ENCODE measurements at places on chromosomes 2 and 18.

DNA sequence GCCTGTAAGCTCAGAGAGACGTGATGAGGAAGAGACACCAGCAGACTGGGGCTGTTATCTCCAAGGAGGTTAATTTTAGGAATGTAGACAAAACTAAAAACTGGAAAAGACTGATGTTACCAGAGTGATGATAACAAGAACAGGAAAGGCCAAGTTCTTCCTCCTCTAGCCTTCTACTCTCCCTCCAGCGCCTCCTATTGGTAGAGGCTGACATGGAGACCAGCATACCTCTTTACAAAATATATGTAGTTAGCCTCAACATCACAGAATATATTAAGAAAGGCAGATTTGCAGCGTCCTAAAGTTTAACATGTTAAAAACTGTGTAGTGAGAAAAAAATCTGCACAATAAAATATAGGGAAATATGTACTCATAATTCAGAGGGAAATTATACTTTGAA, 66.0 kb downstream of the TCF4 start:
- DNase-seq: no peak

DNA sequence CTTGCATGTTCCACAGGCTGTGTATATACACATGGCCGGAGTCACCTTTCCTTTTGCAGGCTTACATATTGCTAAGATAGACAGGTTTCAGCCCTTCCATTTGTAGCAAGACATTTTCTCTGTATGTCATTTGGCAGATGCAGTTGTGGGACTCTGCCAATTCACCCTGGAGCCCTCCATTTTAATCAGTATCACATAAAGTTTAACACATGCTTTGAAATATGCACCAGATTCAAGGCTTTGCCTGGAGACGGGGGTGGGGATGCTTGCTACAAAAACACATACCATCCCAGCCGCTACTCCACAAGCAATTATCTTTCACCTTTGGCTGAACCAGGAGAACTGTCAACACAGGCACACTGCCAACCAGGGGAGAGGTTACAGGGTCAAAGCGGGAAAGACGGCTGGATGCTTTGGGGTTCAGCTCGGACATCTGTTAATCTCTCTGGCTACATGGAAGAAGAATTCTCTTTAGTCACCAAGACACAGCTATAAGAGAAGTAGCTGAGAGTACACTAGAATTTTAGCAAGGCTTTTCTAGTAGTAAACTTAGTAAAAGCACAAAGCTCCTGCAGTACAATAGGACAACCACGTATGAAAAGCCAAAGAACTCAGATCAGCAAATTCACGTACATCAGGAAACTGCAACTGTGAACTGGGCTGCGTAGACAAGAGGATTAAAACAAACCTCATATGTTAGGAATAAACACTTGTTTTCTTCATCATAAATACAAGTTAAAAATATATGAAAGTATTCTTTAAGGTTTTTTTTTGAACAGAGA, 130.9 kb downstream of the EXOC6B start:
- no peak for DNase-seq

DNA sequence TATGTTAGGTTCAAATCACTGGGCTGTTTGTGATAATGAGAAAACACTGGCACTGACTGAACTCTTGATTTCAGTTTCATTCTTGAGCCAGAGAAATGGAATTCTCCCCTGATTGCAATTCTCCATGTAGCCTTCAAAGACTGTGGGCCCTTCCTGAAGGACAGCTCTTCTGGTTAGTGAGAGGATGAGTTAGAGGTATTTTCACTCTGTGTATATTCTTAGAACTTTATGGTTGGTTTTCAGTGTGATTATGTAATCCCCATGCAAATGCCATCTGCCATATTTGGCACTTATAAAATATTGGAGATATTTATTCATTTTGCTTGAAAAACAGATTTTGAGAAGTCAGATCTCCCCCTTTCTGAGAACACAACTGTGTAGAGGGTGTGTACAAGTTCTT, 323.7 kb downstream of the SLC4A3 start:
- DNase-seq: no peak

DNA sequence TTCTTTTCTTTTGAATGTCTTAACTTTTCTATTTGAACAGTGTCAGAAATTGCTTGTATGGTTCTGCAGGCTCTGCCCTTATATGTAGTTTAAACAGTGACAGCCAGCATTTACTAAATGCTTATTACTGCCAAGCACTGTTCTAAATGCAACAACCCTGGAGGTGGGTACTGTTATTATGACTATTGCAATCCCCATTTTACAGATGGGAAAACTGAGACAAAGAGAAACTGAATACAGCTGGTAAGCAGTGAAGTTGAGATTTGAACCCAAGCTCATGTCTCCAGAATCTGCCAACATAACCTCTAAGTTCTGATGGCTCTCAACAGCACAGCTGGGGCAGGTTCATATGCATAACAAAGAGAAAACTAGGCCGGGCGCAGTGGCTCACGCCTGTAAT, 105.7 kb upstream of the GATA6 start:
- no peak for DNase-seq

GRCh38 chr2:221895366-221896121, 323.4 kb upstream of the EPHA4 start:
- no peak for DNase-seq

DNA sequence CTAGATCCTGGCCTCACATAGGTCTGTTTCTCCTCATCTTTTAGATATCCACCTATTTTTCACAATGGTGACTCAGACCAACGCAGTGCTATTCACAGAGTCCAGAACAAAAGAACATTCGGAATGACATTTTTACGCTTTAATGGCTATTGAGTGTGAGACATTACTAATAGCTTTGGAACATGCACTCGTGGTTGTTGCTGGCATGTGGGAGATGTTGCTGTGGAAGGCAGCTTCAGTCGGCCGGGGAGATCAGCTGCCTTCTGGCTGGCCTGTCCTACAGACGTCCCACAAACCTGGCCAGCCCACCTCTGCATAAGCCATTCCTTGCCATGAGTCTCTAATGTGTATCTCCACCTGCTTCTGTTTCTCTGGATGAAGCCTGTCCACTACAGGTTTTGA, 3.4 kb downstream of the MBP start:
- DNase-seq: no peak

DNA sequence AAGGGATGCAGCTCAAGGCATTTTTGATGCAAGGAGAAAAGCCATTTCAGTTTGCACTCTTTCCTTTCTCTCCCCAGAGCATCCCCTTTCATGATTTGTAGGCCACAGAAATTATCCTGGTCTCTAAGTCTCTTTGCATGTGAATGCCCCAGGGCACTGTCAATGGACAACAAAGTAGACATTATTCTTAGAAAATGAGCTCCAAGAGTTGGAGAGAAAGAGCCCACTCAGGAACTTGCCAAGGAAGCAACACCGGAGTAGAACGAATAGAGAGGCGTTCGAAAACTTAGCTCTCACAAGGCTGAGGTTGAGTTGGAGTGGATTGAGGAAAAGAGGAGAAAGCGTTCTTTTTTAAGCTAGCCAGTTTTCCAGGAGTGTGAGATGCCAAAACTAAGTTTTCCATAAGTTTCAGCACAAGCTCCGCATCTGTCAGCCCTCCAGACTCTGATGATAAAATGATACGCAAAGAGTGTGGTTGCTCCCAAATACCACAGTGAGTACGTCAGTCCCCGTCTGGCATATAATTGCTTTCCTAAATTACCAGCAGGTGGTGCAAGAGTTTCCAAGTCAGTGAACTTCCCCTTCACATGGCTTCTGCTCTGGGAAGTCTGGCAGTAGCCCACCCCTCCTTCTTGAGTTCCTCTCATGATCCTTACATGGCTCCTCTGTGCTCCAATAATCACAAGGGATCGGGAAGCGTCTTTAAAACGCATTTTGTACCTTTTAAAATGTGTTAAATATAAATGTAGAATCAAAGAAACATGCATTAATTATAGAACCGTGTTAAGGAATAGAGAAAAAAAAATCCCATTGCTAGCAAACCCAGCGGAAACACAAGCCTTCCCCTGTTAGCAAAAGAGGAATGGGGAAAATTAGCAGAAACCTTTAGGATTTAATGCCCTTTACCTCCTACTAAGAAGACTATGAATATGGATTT, 1060.6 kb upstream of the FANCL start:
- no peak for DNase-seq

- DNase-seq: no peak
Observed at GRCh38 chr2:172951554-172951953, 124.1 kb upstream of the MAP3K20 start.

DNA sequence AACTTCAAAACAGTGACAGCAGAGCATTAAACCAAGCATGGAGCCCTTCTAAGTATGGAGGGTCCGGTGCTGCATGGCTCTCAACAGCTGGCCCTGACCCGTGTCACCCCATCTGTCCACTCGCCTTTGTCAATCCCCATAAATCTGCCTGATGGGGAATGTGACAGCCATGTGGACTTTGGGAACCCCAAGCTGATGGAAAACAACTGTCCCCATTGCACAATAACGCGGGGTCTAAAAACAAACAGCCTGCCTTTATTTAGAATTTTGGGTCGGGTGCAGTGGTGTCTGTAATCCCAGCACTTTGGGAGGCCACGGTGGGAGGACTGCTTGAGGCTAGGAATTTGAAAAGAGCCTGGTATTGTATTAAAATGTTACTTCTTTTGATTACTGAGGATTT, 17.1 kb upstream of the THADA start:
- no peak for DNase-seq

- DNase-seq: no peak
Observed at GRCh38 chr2:178506524-178506923, 26.3 kb downstream of the PLEKHA3 start.

Measured in bone marrow (tissue), 2 donors.